ENCODE measurements at places on chromosomes 6 and 20.

- DNase-seq = peak; percentile 16
These were observed 25.3 kb downstream of the RBCK1 start for GRCh38 chr20:433300-433975.

- no peak for DNase-seq
These were observed 14.2 kb upstream of the FOXQ1 start for GRCh38 chr6:1297746-1298145.

DNA sequence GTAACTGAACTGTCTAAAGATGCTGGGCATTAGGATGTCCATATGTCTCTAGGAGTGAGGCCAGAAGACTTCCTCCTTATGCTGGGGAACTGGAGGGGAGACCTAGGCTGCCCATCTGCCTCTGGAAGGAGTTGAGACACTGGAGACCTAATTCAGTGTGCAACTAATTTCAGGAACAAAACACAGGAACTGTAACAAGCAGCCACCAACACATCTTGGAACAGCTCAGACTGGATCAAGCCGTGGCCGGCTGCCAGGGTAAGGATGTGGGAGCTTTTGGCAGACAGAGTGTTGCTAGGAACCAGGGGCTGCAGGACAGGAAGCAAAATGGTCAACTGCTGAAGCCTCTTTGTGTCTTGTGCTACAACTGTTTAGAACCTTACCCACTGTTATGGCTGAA lies 16.4 kb upstream of the MAS1 start:
- DNase-seq = no peak

DNA sequence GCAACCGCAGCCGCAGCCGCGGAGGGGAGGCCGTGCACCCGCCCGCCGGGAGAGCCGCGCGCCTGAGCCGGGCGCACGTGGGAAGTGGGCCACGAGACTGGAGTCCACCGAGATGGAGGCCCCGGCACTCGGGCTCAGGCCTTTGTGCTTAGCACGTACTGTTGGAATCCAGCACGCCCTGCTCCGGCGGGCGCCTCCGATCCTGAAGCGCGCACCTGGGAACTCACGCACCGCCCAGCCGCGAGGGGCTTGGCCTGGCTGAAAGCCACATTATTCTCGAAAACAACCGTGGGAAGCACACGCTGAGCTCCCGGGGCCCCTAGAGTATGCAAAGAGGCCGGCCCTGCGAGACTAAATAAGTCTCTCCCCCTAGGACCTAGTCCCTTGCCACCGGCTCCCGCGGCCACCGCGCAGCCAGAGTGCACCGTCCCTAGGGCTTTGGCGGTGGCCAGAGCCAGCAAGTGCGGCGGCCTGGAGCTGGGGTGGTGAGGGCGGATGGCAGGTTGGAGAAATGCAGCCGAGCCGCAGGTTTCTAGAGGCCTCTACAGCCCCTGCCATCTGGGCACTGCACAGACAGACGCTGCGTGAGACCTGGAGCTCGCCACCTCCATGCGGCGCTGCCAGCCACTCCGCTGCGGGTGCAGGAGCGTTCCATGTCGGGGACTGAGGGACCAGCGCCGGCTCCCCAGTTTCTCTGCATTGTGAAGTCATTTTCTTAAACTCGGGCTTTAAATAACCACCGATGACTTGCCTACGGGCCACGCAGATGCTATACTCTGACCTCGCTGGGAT lies 42.0 kb upstream of the LY86 start:
- no peak for DNase-seq

- no peak for DNase-seq
These were observed 203.5 kb downstream of the KCNQ5 start for GRCh38 chr6:72825315-72825911.

DNA sequence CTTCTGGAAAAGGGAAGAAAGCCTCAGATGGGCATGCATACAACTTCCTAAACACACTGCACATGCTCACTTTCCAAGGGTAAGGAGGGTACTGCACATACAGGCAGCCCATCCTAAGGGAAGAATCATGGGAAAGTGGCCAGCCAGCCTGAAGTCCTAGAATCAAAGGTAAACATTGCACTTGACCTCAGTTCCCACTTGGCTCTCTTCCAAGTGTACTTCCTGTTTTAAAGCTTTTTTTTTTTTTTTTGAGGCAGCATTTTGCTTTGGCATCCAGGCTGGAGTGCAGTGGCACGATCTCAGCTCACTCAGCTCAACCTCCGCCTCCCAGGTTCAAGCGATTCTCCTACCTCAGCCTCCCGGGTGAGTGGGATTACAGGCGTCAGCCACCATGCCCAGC lies 225.3 kb upstream of the EPHA7 start:
- no peak for DNase-seq

- DNase-seq = no peak
These were observed 25.8 kb downstream of the SERPINB9 start for GRCh38 chr6:2877057-2877882.

DNA sequence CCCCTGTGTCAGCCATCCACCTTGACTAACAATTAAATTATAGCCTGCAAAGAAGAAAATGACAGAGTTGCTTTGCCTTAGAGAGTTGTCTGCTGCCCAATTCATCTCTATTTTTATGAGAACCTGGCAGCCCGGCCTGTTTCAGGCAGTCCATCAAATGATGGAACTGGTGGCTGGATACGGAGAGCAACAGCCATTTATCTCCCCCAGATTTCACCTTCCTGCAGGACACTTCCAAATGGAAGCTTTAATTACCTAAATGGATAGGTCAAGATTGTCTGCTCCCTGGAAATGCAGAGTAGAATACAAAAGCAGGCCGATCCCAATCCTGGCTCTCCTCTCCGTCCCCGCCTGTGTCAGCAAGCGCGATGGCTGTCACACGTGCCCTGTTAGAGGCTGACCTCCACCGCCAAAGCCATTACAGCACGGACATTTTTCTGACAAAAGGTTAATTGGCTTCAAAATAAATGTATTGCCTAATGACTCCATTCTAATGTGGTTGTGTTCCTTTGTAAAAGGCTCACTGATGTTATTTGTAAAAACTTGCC lies 86.7 kb downstream of the PACRG start:
- DNase-seq = no peak

DNA sequence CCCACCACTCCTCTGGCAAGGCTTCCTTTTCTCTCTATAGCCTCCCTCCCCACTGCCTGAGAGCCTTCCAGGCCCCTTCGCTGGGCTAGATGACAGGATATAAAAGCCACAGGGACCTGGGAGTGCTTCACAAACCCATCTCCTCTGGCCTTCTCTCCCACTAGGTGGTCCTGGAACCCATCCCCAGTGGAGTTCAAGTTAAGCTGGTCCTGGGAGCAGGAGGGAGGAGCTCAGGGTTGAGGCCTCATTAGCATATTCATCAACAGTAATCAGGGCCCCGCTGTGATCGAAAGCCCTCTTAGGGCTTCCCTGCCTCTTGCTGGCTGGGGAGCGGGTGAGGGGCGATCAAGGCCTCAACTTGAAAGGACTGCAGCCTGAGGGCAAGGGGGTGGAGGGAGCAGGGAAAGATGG lies 9.1 kb downstream of the EBF4 start:
- DNase-seq = no peak

DNA sequence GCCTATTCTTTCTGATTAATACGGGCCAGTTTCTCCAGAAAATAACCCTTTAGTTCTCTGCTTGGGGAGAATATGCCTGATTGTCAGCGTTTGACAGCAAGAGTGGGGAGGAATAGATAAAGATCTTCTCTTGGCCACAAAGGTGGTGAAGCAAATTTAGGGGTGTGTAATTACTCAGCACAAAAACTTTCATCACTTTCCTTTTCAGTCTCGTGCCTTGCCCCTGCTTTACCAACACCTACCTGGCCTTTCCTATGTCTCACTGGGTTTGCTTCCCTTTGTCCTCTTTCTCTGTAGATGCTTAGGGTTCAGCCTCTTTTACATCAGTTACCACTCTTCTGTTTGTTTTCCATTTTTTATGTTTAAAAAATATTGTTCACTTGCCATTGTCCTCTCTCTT lies 99.2 kb downstream of the MCHR2 start:
- DNase-seq = no peak

DNA sequence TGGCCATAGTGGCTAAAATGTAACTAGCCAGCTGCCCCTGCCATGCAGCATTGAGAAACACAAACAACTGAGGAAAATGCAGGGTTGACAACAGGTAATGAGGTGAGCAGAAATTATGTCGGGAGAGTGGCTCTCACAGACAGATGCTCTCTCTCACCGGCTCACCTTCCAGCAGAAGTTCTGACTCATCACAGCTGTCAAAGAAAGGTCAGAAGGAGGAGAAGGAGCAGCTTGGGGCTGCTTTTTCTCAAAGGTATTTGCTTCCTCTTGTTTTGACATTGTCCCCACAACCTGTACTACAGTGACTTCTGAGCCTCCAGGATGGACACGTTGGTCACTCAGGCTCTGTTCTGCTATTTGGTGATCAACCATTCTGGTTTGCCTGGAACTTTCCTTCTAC lies 190.5 kb upstream of the HEY2 start:
- no peak for DNase-seq

GRCh38 chr20:11729806-11730205 lies 187.9 kb upstream of the BTBD3 start:
- no peak for DNase-seq

- no peak for DNase-seq
These were observed 6.2 kb downstream of the DUSP22 start for GRCh38 chr6:298233-299103.

DNA sequence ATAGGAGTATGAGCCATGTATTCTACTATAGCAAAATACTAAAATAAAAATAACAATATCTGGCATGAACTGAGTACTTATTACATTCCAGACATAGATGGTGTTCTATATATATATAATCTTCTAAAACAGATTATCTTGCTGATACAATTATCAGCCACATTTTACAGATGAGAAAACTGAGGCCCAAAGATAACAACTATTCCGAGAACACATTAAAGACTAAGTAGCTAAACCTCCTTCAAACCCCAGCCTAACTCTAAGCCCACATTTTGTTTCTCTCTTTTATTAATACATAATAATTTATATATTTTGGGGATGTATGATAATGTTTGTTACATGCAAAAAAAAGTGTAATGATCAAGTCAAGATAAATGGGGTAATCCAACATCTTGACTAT lies 98.7 kb upstream of the RUNX2 start:
- DNase-seq = no peak

DNA sequence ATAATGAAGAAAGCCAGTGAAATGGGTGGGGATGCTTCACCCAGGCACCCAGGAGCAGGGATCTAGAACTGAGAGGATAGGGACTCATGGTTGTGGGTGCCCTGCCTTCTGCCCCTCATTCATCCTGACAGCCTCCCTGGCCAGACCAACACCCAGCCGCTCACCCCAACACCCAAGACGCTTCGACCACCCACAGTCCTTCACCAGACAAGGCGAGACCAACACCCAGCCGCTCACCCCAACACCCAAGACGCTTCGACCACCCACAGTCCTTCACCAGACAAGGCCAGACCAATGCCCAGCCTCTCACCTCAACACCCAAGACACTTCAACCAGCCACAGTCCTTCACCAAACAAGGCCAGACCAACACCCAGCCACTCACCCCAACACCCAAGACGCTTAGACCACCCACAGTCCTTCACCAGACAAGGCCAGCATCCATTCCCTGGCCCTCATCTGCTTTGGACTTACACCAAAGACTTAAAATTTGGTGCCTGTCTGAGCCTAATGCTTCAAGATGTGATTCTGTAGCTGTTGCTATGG lies 131.5 kb downstream of the ANKRD60 start:
- no peak for DNase-seq

DNA sequence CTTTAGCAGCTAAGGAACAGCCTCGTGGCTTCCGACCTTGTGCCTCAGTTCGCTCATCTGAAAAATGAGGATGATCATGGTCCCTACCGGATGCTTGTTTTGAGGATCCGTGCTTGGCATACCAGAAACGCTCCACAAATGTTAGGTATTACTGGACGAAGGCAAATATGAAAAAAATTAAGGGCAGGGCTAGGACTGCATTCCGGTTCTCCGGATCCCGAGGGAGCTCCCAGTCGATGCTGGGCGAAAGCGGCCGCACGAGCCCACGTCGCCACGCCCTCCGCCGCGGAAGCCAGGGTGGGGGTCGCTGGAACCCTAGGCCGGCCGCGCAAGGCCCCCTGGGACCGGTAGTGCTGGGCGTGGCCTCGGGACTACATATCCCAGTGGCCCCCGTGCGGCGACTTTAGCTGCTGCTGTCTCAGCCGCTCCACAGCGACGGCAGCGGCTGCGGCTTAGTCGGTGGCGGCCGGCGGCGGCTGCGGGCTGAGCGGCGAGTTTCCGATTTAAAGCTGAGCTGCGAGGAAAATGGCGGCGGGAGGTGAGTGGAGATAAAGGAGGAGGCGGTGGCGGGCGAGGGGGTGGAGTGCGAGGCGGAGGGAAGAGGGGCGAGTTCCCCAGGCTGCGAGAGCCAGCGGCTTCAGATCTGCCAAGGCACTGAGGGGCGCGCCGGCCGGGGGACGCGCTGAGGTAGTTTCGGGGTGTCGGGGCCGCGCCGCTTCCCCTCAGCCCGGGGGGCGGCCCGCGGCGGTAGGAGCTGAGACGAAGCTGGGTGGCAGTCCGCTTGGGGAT lies at the start of gene NCOA3:
TSS of gene NCOA3 (plus strand) at position 406 of the 789 bp plus-strand sequence. CDS start 120,361 bp downstream, outside the sequence.
- DNase-seq = peak; percentile 89

DNA sequence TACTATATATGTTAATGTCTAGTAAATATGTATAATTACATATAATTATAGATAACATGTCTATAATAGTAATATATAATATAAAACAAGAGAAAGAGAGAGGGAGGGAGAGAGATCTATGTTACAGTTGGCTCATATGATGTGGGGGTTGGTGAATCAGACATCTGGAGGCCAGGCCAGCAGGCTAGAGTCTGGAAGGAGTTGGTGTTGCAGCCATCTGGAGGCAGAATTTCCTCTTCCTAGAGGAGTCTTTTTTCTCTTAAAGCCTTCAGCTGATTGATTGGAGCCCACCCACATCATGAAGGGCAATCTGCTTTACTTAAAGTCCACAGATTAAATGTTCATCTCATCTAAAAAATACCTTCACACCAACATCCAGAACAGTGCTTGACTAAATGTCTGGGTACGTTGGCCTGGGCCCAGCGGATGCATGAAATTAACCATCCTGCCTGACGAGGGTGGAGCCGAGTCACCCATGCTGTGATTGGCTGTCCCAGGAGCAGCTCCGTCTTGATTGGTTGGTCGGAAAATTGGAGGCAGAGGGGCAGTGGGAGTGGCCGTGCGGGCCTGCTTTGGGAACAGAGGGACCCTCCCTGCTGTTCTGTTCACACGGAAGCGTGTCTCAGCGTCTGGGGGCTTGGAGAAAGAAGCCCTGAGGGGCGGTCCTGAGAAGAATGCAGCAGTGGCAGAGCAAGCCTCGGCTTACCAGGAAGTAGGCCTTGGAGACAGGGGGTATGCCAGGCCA lies 392.4 kb downstream of the QKI start:
- DNase-seq = peak; percentile 1

DNA sequence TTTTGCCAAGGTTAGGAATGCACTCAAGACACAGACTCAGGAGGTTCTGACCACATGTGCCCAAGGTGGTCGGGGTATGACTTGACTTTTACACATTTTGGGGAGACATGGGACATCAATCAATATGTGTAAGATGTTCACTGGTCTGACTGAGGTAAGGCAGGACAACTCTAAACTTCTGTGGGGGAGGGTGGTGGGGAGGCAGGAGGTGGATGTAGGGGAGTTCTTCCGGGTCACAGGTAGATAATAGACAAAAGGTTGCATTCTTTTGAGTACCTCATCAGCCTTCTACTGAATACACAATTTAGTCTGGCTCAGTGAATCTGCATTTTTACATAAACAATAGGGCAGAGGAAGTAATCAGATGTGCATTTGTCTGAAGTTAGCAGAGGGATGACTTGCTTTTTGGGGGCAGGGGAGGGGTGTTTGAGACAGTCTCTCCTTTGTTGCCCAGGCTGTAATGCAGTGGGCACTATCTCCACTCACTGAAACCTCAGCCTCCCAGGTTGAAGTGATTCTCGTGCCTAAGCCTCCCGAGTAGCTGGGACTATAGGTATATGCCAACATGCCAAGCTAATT lies 10.9 kb downstream of the ECHDC1 start:
- DNase-seq = no peak

GRCh38 chr6:130933712-130934200 lies 106.5 kb downstream of the SMLR1 start:
- DNase-seq = no peak
